ENCODE measurements at places on chromosomes 5 and 9.
A peak's percentile ranks its signal among the peaks of the same experiment; 100 is the strongest.

- no peak for DNase-seq
These were observed 106.3 kb upstream of the NR3C1 start for GRCh38 chr5:143509758-143510221.

DNA sequence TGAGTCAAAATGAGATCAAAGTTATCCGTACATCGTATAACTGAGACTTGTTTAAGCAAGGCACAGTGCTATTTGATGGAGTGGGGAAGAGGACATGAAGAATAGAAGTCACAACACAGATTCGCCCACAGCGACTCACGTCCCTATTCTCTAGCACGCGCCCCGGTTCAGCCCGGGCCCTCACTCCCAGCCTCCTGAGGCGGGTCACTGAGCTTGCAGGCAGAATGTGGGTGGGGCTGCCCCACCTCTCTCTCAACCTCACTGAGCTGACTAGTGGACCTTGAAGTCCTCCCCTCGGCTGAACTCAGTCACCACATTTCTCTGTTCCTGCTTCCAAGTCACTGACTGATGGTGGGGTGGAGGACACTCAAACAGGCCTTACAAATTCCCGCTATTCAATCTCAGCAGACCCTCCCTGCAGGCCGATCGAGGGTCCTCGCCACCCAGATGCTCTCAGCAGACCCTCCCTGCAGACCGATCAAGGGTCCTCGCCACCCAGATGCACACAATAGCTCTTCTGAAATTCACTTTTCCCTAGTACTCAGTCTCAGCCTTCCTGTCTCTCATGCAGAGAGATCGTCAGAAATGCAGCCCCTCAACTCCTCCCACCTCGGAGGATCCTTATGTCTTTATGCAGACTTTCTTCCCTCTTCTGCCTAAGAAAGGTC is 12.9 kb downstream of the GLDC start:
- DNase-seq, result peak; percentile 29

DNA sequence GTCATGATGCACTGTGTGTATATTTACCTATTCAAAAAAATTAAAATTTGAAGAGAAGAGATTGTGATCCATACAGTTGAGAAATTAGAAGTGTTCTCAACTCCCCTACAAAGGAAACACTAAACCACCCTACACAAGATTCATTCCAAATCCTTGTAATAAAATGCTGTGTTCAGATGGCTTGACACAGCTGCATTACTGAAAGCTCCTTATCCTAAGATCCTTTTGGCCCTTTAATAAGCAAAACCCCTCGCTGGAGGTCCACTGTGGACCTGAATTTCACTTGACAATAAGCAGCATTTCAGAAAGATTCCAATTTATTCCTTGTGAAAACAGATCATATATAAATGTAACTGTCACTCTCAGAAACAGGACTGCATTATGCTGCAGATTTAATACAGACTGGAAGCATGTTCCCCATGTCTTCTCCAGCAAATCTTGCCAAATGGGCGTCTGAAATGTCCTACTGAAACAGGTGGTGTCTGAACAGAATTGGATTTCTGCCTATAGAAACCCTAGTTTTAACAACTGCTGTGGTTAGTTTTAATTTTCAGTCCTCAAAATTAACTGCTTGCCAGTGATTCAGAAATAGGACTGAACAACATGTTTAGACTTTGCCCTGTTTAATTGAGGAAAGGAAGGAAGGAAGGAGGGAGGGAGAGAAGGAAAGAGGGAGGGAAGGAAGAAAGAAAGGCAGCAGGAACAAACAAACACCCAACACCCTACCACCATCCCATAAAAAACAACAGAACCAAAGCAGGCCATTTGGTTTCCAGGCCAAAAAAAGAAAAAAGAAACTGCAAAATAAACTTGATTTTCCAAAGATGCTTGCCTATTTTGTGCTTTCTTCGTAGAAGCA is 179.6 kb downstream of the MLLT3 start:
- no peak for DNase-seq

GRCh38 chr9:137645211-137645610 is 26.4 kb downstream of the EHMT1 start:
- DNase-seq, result no peak

DNA sequence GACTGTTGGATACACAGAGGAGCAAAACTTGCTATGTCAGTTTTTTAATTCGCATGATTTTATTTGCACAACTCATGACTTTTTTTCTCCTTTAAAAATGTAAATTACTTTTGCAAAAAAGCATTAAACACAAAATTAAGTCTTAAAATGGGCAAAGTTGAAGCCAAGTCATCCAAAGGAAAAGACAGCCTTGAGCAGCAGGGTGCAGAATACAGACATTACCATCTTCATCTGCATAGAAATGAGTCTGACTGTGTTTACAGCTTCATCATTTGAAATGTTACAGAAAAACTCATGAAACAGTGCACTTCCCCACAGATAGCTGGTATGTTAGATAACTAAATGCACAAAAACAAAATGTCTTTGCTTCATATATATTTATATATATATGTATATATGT is 101.4 kb downstream of the TSSK1B start:
- no peak for DNase-seq

DNA sequence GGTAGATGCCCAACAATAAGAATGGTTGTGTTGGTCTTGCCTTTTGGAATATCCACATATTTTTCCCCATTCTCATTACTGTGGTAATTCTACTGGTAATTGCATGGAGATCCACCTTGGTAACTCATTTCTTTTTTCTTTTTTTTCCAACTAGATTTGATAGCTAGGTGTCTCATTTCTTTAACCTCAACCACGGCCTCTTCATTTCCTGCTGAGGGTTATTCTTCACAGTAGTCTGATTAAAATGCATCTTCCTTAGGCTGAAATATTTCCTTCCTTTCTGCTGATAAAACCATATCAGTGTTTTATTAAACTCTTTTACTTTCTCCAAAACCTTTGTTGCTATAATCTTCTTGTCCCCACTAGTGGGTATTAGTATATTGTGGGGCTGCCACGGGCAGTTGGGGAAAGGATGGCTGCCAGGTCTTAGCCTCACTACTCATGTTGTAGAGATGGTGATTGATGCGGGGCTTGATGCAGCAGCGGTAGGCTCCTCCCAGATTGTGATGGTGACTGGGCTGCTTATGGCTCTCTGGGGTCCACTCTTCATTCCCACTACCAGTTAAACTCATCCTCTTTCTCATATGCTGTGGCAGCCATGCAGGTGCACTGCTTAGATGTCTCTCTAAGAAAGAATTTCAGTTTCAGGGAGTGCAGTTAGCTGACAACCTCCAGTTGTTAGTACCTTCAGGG is 35.9 kb downstream of the KIF2A start:
- DNase-seq, result no peak

GRCh38 chr5:36638056-36638455 is 31.6 kb downstream of the SLC1A3 start:
- DNase-seq, result no peak

DNA sequence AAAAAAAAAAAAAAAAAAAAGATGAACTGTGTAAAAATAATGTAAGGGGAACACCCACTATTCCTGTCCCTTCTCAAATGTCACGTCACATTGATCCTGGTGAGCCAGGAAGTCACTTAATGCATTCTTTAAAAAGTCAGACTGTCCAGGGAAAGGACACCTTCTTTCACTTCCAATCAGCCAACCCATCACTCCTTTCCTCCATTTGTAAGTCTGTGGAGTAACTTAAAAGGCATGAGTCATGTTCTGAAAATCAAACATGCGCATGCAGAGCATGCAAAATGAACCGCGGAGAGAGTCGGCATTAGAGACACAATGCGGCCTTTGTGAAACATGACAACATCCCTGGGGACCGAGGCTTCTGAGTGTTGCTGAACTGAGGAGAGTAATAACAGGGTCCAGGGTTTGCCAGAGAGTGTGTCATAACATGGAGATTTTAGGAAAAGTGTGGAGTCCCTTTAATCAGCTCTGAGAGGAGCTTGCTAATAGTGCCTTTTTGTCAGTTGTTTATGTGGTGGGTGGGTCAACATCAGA is 77.6 kb upstream of the SEMA6A start:
- DNase-seq, result no peak

DNA sequence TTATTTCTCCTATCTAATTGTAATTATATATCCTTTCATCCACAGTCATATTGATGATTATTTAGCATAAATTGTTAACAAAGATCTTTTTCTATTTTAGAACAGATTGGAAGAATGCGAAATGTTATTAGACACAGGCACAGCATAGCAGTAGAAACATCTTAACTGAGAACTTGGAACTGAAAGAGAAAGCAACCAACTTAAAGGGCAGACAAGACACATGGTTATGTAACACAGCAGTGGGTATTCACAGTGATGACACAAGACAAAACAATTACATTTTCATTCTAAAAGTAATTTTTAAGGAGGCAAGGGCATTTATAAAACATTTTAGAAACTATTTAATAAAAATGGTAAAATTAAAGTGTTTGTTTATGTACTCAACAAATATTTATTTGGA is 57.7 kb upstream of the MEF2C start:
- DNase-seq, result no peak

DNA sequence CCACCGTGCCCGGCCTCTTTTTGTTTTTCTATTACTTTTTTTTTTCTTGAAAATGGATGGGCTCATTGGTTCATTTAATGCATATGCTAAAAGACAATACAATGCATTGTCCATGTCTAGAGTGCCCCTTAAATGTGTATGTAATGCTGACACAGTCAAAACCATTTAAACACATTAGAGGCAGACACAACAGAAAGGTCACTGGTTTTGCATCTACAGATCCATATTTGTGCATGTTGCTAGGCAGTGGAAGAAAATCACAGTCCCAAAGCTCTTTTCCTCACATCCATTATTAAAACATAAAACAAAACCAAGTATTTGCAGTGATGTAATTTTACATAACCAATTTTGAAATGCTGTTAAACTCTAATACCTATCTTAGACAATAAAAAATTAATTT is 389.0 kb downstream of the TAF11L14 start:
- no peak for DNase-seq

- DNase-seq, result no peak
These were observed 42.1 kb downstream of the EFCAB9 start for GRCh38 chr5:172235827-172236736.

GRCh38 chr9:34929506-34930102 is 28.5 kb upstream of the PHF24 start:
- DNase-seq, result no peak

- no peak for DNase-seq
These were observed 108.2 kb upstream of the NR3C1 start for GRCh38 chr5:143511736-143512135.

DNA sequence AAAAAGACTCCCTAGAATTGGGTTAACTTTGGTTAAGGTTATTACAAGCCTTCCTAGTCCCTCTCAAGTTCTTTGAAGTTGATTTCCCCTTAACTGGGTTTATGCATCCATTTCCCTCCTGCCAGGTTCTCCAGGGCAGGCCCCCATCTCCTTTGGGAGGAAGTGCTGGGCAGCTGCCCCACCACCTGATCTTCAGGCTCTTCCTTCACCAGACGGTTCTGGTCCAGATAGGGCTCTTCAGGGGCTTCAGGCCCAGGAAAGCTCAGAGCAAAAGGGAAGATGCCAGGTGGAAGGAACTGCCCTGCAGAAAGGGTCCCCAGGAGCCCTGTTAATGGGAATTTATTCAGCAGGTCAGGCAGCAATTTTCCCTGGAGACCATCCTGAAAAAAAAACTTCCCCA is 2.1 kb downstream of the SMIM32 start:
- DNase-seq, result no peak

- DNase-seq, result peak; percentile 31
These were observed 19.4 kb downstream of the DCP2 start for GRCh38 chr5:112995764-112996618.

DNA sequence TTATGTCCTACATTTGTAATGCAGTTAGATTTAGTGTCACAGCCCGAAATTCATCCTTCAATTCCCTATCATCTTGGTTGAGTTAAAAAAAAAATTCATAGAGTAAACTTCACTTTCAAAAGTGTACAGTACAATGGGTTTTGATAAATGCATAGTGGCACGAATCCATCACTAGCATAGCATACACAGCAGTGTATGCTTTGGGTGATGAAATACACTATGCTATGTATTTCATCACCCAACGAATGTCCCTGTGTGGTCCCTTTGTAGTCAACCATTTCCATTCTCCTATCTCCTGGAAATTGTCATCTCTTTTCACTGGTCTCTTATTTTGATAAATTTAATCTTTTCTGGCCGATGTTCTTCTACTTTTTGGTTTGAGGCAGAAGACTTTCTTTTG is 129.4 kb upstream of the BASP1 start:
- DNase-seq, result no peak

Measured in activated B cell treated with CpG ODN at 0.5 μM for 24 hours (primary cell).